ENCODE measurements at places on chromosomes 5 and 9.

- no peak for DNase-seq
Measured at GRCh38 chr9:91939978-91940377, 10.1 kb downstream of the ROR2 start.

DNA sequence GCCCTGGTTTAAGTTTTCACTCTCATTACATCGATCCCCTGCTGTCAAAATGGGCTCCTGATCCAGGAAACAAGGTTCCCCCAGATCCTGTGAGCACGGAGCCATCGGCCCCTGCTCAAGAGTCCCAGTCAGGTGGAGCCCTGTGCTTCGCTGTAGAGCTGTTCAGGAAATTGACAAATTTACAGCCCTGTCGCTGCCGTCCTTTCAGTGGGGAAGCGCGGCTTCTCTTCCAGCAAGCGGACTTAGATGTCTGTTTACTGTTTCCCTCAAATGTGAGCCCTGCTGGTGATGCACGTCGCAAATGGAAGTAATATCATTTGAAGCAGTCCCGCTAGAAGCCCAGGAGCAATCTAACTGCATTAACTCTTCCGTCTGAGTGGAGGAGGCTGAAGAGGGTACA, 760.9 kb upstream of the WWC1 start:
- DNase-seq, result no peak

- no peak for DNase-seq
Measured at GRCh38 chr9:38380872-38381534, 11.5 kb upstream of the ALDH1B1 start.

DNA sequence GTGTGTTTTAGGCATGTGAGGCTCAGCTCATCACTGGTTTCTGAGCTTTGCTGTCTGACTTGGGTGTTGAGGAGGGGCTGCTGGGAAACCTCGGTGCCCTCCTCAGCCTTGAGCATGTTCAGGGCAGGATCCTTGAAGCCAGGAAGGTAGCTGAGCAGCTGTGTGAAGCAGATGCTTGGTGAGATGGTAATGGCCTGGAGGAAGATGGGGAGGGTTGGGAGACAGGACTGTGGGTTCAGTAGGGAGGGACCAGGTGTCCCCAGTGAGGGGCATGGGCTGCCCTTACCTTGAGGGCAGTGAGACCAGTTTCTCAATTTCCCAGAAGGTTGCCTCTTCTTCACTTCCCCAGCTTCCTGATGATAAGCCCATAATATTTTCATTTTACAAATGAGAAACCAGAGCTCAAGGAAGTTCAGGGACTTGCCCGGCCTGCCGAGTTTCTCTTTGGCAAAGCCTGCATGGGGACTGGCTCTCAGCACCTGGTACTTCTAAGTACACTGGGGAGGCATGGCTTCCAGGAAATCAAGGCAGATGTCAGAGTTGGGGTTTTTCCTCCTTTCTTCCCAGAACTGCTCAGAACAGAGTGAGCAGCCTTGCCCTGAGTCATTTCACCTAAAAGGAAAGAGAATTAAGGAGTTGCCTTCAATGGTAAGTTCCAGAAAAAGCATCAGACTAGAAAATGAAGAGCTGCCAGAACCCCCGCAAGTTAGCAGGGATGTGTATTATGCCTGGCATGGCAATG, 225.7 kb downstream of the MAST4 start:
- no peak for DNase-seq

DNA sequence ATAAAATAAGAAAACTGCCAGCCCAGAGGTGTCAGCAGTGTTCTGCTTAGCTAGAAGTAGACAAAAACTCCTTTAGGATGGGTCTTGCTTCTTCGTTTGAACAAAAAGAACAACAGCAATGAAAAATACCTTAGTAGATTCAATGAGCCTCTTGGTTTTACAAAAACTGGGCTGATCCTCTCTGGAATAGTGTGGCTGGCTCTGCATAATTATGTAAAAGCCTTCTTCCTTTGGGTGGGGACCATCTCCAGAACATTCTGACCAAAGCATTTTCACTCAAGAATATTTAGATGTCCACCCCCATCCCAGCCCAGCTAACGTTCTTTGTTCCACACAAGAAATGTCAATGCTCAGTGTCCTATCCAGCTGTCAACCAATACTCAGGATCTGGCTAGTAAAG, 63.2 kb downstream of the LRSAM1 start:
- no peak for DNase-seq

GRCh38 chr5:129465776-129466344, 5.8 kb downstream of the ADAMTS19 start:
- no peak for DNase-seq

GRCh38 chr5:154368041-154368800, 77.6 kb upstream of the SAP30L start:
- DNase-seq, result peak; percentile 73

- no peak for DNase-seq
Measured at GRCh38 chr9:131112374-131113154, 12.8 kb upstream of the NUP214 start.

DNA sequence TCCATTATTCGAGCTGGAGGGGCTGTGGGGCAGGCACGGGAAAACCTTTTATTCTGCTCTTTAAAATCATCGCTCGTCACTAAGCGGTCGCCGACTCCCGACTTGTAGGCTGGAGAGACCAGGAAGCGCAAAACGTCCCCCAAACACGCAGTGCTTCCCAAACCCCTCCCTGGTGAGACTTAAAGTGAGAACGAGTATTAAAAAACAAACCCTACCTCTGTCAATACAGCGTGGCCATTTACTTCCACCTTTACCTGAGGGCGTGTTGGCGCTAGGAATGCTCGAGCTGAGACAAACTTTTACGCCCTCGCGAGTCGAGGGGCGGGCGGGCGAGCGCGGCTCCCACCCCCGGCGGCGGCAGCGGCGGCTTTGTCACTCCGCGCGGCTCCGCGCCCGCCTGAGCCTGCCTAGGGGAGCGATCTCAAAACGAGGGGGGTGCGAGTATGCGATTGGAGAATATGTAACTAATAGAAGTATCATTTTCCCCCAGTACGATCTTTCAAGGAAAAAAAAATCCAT, at the start of gene NR2F1-AS1:
TSS of gene NR2F1-AS1 (minus strand) at position 293 of the 519 bp plus-strand sequence.
- DNase-seq, result no peak

Data from 8988T (cell line).